ENCODE measurements at places on chromosomes 4 and X. TPM values are rescaled to one million over a fixed set of nuclear protein-coding genes. Genes with fewer than 3 reads are reported as not detected.

Gene PLS3
- polyA plus RNA-seq, result 203 TPM

Gene PGAM4
- polyA plus RNA-seq, result not detected

Gene PDGFC
- 63.3 TPM for polyA plus RNA-seq

Gene CENPVL1
- polyA plus RNA-seq, result 0.25 TPM

Gene CNKSR2
- polyA plus RNA-seq, result 1.3 TPM

Gene NPY1R
- 21.7 TPM for polyA plus RNA-seq

Gene SAGE1
- polyA plus RNA-seq, result not detected

Measured in left renal cortex interstitium (tissue), 4 donors.